ENCODE measurements at places on chromosomes 3 and 15. TPM values are rescaled to one million over a fixed set of nuclear protein-coding genes. Genes with fewer than 3 reads are reported as not detected.

Gene FGF7
- 49.0 TPM for polyA plus RNA-seq

Gene SPINK8
- not detected for polyA plus RNA-seq

- DNase-seq: no peak
Measured at GRCh38 chr15:92079047-92079446, 225.5 kb downstream of the SLCO3A1 start.

DNA sequence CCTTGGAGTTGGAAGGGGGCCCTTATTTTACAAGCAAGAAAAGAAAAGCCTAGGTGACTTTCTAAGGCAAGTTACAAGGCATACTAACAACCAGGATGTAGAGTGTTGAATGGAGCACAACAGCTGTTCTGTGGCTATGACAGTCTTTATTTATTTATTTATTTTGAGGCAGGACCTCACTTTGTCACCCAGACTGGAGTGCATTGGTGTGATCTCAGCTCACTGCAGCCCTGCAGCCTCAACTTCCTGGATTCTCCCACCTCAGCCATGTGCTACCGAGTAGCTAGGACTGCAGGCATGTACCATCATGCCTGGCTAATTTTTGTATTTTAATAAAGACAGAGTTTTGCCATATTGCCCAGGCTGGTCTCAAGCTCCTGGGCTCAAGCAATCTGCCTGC is 973.4 kb downstream of the ROBO1 start:
- DNase-seq: no peak

Gene GPR62
- 0.22 TPM for polyA plus RNA-seq

Gene HLTF
- polyA plus RNA-seq: 11.3 TPM
